ENCODE measurements at places on chromosomes 2 and 18.
A peak's percentile ranks its signal among the peaks of the same experiment; 100 is the strongest.

DNA sequence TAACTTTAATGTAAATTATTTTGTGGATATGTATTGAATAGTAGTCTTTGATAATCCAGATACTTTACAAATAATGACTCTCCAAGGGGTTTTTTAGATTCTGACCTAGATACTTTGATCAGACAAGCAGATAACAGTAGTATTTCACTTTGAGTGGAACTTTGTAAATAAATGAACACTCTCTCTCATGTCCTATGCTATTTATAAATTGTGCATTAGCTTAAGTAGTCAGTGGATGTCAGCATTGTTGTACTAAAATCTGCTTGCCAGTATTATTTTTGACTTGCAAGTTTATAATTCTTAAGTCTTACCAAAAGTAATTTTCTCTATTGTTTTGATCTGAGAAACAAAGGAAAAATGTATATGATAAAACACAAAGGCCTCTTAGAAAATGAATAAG, 1113.1 kb upstream of the NRXN1 start:
- no peak for DNase-seq

GRCh38 chr18:79790996-79791972, 6.5 kb upstream of the KCNG2 start:
- DNase-seq, result peak; percentile 93

DNA sequence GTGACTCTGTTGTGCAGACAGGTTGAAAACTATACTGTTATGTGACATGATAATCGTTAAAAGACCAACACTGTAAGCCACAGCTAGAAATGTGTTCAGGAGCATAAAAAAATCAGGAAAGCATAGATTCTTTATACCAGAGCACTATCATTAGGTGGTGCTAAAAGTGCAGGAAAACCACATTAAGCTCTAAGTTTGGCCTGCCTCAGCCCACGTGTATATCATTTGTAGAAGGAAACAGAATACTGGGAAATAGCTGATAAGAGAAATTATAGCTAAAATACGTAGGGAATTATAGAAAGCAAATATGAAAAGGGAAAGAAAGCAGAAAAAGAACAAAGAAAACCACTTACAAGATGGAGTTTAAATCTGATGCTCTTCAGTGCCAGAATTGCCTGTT, 26.5 kb upstream of the C2orf74 start:
- no peak for DNase-seq

DNA sequence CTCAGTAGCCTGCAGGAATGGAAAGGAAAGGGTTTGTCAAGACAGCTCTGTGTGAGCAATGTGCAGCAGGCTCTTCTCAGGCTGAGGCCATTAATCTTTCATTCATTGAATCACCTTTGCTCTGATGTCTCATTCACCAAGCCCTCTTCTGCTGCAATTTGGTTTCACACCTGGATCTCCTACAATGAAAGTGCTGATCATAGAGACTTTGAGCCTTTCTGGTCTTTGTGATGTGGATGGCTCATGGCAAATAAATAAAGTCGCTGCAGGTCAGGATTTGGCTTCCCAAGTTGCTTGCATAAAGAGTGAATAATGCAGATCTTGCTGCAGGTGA, 95.8 kb upstream of the SPRED2 start:
- no peak for DNase-seq

DNA sequence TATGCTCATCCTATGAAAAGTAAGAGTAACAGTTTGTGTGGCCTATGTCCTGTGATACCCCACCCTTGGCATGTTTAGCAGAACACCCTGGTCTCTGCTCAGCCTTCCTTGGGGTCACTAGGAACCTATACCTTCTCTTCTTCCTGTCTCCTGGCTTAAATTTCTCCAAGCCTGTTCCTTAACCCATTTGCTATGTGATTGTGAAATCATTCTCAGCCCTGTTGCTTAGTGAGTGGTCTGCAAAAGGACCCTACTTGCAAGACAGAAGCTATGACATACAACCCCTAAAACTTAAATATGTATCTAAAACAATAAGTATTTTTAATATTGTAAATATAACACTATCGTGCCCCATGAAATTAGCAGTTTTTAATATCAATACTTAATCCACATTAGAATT, 524.7 kb downstream of the PARD3B start:
- no peak for DNase-seq

DNA sequence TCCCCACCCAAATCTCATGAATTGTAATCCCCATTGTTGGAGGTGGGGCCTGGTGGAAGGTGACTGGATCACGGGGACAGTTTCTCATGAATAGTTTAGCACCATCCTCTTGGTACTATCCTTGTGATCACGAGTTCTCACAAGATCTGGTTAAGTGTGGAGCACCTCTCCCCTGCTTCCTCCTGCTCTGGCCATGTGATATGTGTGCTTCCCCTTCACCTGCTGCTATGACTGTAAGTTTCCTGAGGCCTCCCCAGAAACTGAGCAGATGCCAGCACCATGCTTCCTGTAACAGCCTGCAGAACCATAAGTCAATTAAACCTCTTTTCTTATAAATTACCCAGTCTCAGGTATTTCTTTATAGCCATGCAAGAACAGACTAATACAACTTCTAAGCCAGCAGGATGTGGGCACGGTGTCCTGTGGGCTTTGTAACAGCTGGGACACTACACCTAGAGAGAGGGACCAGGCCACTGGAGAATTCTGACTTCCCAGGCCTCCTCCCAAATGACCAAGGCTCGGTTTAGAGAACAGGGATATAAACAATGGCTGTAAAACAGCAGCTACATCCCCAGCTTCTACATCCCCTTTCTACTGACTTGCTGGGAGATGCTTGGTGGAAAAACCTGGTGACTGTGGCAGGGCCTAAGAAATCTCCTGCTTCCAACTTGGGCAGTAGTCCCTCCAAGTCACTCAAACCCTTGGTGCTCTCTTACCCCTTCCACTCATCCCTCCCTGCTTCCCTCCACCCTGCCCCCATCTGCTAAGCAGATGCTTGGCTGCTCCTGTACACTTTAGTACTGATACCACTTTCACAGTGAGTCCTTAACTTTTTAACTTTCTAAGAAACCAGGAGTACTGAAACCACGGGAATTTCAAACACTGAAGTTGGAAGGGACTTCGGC, 10.3 kb downstream of the STAT1 start:
- DNase-seq, result no peak

GRCh38 chr2:182043861-182044260, 58.2 kb downstream of the PPP1R1C start:
- DNase-seq, result no peak

GRCh38 chr2:117801826-117802225, 12.7 kb upstream of the DDX18 start:
- DNase-seq, result peak; percentile 20

DNA sequence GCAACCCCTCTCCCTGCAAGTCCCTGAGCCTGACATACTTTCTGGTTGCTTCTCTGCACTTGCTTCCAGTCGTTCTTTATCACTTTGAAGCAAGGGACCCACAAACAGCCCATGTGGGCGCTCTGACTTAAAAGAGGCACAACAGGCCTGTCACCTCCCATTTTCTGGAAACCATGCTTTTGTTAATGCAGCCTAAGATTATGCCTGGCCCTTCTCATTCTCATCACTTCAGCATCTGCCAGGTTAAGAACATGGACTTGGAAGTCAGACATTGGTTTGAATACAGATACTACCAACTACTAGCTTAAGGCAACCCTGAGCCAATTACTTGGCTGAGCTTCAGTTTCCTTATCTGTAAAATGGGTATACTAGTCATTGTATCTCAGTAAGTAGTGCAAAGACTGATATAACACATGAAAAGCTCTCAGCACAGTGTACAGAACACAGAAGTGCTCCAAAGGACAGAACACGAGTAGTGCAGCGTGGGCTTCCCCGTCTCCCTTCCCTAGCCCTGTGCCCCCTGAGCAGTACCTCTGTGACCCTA, 141.4 kb downstream of the TNS1 start:
- DNase-seq, result no peak

DNA sequence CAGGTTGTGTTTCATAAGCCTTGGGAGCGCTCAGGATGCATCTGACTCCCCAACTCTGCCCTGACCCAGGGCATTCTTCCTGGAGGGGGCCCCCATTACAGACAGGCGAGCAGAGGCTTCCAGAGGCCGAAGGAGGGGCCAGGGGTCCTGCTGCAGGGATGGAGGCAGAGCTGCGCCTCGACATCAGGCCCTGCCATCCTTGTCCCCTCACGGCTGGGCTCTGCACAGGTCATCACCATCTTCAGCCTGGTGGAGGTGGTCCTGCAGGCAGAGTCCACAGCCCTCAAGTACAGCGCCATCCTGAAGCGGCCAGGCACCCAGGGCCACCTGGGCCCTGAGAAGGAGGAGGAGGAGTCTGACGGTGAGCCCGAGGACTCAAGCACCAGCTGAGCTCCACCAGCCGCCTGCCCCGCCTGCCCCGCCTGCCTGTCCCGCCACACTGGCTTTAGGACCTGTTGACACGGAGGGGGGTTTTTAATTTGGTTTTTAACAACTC, 42.3 kb upstream of the ALPP start:
- no peak for DNase-seq

- DNase-seq, result no peak
These were observed 26.2 kb downstream of the FER1L5 start for GRCh38 chr2:96668771-96669170.

GRCh38 chr2:240655931-240656886, 26.5 kb downstream of the AQP12B start:
- DNase-seq, result no peak

GRCh38 chr2:67561457-67561965, 164.4 kb downstream of the ETAA1 start:
- DNase-seq, result no peak

GRCh38 chr18:77896586-77897252, 647.1 kb downstream of the GALR1 start:
- DNase-seq, result no peak

- no peak for DNase-seq
These were observed 316.6 kb upstream of the CHST9 start for GRCh38 chr18:27501671-27502070.

- no peak for DNase-seq
These were observed 102.9 kb downstream of the CDH2 start for GRCh38 chr18:28074076-28074475.

DNA sequence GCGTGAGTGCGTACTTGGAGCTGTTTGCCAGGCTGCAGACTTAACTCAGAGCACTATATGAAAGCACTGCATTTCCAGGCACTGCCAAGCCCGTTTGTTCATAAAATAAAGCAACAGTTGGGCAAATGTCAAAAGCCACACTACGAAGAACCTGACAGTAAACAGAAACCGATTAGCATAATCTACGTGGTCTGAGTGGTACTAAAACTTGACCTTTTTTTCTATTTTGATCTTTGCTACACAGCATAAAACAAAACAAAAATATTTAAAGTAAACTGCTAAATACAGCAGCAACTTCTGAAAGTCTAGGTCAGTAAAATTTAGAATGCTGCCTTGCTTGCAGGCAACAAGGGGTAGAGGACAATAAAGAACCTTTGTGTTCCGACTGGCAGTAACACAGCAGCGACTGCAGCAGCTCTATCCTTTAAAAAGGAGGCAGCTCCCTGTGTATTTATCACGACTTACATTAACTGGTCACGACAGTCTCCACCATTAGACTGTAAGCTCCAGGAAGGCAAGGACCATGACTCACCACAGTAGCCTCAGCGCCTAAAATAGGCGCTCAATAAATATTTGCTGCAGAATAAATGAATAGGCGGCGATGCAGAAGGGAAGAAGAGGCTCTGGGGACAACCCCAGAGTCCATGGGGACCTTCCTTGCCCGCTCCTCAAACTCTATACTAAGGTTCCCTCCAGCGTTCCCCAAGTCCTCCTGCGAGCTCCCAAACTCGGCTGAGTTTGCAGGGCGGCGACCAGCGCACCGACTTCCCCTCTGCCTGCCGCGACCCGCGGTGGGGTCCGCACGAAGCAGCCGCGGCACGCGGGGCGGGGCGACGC, 902 bp downstream of the SS18 start:
- no peak for DNase-seq

Data from fibroblast of skin of left biceps (primary cell).